Anterior cingulate cortex (tissue), 58 donors: ENCODE measurements at places on chromosomes 1 and 21.

DNA sequence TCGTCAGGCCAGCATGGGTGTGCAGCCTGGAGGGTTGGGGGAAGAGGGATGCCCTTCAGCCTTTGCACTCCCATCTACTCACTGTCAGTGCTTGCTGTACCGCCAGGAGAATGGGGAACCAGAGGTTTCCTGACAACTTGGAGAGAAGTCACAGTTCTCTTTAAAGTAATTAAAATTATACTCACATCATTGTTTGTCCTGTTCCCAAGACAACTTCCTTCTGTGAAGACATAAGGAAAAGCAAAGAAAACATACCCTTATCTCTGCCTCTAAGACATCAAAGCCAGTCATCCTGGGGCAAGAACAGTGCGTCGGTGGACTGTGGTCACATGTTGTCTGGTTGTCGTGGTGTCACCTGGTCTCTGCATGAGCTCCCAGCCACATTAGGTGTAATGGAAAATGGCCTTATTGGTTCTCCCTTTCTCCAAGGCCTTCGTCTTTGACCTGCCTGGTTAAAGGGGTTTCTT lies 17.6 kb downstream of the TRAF5 start:
- DNase-seq: no peak

GRCh38 chr1:228311091-228311490 lies 95.5 kb downstream of the TRIM11 start:
- DNase-seq: no peak

DNA sequence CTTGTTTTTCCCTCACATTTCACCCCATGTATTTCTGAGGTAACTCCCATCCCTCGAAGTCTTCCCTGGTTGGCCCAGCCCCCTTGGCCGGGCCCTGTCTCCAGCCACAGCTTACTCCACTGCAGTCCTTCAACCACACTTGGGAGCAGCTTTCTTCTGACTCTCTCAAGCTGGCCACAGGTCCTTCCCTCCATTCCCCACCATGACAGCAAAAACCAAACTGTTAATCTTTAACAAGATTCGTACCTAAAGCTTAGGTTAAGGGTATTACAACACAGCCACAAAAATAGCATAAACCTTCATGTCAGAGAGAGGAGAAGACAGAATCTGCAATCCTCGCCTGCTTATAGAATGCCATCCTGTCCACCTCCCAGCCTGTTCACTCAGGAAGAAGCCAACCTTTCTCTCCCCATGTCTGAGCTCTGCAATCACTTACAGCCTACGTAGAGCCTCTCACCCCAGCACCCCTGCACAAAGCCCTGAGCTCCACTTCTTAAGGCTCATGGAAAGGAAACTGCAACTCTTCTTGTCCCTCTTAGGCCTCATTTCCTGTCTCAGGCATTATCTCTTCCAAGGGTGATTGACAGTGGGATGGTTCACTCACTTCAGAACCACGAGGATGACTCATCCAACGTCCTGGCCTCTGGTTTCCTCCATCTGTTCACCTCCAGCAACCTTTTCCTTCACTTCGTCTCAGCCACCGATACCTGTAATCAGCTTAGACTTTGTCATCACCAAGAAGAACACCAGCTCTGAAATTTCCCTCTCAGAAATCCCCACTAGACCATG lies 72.8 kb downstream of the CD2 start:
- DNase-seq: no peak

- no peak for DNase-seq
Measured at GRCh38 chr1:207904391-207904790, 6.5 kb downstream of the CD34 start.

DNA sequence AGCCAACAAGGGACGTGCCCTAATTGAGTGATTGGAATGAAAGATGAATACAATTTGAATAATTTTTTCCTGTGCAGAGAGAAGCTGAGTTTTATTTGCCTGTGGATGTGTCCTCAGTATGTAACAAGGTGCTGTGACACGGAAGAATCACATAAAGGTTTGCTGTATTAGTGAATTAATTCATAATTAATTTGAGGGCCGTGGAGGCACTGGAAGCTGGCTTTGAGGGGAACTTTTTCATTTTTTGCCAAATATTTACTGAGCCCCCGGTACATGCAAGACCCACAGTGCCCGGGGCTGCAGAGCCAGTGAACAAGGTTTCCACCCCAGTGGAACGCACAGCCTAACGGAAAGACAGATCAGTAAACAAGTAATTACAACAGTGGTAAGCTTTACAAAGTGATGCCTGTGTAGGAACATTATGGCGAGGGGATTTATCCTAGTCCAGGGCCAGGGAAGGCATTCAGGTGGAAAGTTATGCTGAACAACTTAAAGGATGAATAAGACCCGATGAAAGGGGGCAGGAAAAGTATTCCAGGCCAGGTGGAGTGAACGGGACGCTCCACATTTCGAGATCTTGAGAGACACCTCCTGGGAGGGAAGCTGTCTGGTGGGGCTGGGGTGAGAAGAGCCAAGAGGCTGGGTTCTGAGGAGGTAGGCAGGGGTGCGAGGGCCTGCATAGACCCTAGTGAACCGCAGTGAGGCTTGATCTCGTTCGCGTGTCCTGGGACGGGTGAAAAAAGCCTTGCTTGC lies 773 bp upstream of the RCC2 start:
- no peak for DNase-seq

DNA sequence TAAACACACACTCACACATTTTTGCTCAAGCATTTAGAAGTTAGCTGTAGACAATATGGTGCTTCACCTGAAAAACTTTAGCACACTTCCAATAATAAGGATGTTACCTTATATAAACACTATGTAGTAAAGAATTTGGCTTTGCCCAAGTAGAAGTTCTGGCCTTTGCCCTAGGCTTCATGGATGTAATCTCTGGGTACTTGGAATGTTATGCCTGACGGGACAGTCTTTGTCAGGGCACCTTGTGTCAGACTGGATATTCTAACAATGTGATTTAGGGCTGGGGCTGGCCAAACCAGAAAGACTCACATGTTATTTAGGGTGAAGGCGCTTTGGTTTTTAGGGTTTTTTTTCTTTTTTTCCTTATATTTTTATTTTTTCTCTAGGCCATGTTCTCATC lies 34.8 kb upstream of the TRIM33 start:
- no peak for DNase-seq

GRCh38 chr1:244060686-244061085 lies 9.6 kb downstream of the ZBTB18 start:
- no peak for DNase-seq

GRCh38 chr1:214396330-214396729 lies 115.4 kb downstream of the SMYD2 start:
- no peak for DNase-seq

DNA sequence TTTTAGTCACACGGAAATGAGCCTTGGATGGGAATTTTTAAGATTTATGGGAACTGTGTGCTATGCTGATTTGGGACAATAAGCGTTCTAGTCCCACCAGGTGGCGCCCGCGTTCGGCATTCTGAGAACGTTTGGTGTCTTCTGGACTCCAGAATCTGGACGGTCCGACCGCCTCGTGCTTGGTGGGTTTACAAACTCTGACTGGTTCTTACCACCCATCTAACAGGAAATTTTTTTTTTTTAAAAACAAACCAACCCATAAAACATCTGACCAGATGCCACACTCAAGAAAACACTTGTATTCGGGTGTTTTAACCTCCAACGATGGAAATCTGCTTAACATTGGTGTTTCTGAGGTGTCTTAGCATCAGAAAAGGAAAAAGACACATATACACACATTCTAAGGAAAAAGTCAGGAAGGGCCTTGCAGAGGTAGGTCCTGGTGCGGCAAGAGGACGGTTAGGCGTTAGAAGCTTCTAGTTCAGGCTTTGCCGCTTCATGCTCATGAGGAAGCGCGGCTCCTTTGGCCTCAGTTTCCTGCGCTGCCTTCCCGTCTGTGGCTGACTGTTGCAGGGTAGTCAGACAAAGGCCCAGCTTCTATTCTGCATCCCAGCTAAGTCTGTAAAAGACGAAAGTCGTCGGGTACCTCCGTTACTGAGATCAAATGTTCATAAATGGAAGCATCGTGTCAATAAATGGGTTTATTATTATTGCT lies 814 bp upstream of the DYRK3 start:
- DNase-seq: peak; percentile 53

DNA sequence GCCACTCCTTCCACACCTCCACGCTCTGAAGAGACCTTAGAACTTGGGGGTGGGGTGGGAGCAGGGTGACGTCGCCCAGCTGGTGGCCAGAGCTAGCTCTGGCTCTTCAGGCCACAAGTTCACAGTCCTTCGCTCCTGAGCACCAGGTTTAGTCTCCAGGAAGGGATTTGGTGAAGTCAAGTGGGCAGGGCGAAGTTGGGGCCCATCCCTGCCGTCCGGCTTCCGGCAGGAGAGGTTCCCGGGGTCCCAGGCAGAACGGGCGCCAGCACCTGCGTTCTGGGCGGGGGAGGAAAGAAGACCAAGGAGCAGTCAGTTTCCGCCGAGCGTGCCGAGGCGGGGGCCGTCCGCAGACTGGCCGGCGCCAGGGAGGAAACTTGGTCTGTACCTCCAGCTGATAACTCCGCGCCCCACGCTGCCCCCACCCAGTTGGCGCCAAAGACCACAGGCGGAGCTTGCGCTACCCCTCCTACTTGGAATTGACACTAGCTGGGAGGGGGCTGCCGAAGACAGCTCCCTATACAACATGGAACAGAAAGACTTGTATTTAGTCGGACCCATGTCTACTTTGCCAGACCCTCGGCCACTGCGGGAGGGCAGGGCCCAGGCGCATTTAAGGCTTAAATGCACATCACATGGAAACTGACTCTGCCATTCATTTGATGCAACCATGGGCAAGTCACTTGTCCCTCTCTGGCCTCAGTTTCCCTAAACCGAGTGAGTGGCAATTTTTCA lies 995 bp downstream of the ID3 start:
- DNase-seq: no peak

GRCh38 chr21:44994047-44994694 lies 54.3 kb downstream of the SLX9 start:
- DNase-seq: no peak

GRCh38 chr1:179082333-179082998 lies 596 bp downstream of the TOR3A start:
- no peak for DNase-seq

GRCh38 chr1:236148470-236148845 lies 6.1 kb downstream of the GPR137B start:
- DNase-seq: no peak

- no peak for DNase-seq
Measured at GRCh38 chr1:92087542-92087941, 7.4 kb downstream of the BTBD8 start.

- no peak for DNase-seq
Measured at GRCh38 chr1:171422511-171422910, 62.8 kb upstream of the PRRC2C start.

DNA sequence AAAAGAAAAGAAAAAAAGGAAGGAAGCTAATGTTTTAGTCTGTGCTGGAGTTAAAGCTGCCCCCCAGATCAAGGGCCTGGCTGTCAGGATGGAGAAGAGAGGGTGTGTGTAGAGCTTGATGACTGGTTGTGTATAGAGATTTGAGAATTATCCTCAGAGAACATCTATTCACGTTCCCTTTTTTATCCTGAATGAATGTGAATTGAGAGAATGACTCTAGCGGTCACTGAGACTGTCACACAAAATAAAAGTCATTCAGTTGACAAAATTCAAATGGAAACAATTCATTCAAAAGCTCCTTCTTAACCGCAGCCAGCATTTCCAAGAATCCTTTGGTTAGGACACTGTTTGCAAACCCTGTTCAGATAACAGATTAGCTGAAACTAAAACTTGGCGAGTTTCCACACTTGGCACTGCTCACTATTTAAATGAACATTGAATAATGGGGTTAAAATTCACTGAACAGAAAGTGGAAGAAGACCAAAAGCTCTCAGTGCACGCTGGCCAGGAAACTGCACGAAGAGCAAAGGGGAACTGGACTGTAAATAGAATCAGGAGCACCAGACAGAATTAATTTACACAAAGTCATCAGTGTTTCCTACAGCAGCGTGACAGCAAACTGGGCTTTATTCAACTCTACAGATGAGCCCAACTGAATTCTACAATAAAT lies 13.6 kb upstream of the FAM89A start:
- peak; percentile 10 for DNase-seq

DNA sequence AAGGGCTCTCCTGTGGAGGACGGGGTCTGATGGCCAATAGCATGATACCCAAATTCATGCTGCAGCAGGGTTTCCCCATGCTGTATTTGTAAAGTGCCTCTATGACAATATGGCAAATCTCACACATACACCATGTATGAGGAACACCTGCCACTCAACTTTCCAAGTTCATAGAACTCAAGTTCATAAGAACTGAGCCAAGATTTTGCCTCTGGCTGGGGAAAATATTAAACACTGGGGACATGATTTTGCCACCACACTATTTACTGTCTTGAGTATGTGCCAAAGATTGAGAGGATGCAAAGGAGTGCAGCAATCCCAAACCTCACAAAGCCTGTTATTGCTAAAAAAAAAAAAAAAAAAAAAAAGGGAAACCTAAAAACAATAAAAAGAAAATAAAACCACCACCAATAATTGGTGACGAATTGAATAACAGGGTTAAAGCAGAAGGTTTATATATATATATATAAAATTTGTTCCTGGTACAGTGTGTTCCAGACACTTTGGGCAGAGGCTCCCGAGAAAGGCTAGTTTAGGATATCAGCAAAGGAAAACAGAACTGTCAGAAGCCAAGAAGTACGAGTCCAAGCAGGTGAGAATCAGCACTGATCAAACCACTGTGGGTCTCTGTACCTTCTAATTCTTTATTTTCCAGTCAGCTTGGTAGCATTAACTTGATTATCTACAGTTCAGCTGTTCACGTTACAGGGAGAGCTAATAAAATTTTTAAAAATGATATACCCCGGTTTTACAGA lies 24.3 kb downstream of the ZBTB21 start:
- no peak for DNase-seq

DNA sequence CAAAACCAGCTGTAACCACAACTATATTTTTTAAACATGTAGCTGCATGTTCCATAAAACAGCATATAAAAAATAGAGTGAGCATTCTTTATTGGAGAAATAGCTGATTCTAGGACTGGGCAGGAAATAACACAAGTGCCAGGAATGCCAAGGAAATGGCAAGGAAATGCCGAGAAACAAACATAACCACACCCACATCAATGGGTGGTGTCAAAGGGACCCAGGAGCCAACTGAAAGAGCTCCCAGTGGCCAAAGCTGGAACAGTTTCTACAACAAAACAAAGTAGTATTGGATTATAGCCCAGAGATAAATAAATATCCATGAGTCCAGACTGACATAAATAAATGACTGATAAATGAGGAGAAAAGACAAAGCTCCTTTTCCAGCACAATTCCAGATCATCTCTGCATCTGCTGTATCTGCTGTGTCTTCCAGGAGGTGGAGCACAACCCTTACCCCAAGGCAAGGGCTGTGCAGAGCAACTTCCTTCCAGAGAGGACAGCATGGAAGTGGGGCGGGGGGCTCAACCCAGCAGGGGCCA lies 28.1 kb downstream of the ADARB1 start:
- DNase-seq: no peak

DNA sequence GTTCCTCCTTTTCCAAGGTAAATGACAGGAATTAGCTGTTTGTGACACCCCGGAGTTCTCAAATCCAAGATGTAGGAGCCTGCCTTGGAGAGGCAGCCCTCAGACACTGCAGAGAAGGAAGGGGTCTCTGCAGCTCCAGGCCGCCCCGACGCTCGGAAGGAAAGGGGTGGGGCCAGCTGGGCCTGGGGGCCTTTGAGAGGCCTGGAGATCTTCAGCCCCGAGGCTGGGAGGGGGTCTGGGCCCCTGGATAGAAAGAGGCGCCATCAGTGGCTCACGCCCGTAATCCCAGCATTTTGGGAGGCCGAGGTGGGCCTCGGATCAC lies 1.1 kb upstream of the TNFRSF18 start:
- no peak for DNase-seq

GRCh38 chr1:88060750-88061491 lies 623.2 kb upstream of the PKN2 start:
- DNase-seq: no peak

GRCh38 chr1:53860967-53861411 lies 22.9 kb upstream of the NDC1 start:
- DNase-seq: peak; percentile 4
